ENCODE measurements at places on chromosomes 6 and 20.

DNA sequence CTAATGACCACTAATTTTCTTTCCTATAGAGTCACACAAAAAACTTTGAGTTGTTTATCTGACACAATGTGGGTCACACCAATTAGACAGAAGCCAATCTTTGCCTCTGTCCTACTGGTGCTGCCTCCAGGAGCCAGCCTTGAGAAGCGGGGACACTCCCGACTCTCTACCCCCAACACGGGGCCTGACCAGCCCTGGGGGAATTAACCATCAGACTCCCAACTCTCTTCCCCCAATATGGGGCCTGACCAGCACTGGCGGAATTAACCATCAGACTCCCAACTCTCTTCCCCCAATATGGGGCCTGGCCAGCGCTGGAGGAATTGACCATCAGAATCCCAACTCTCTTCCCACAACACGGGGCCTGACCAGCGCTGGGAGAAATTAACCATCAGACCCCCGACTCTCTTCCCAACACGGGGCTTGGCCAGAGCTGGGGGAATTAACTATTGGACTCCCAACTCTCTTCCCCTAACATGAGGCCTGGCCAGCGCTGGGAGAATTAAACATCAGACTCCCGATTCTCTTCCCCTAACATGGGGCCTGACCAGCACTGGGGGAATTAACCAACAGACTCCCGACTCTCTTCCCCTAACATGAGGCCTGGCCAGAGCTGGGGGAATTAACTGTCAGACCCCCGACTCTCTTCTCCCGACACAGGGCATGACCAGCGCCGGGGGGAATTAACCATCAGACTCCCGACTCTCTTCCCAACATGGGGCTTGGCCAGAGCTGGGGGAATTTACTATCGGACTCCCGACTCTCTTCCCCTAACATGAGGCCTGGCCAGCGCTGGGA lies 12.5 kb downstream of the CST7 start:
- DNase-seq = no peak
- H3K36me3 ChIP-seq = peaks cover 23% of the 10 kb centered on the region
- H3K4me1 ChIP-seq = no peaks in the 10 kb centered on the region

GRCh38 chr6:47700053-47700452 lies 1.7 kb downstream of the ADGRF4 start:
- H3K4me1 ChIP-seq = peaks cover 3% of the 10 kb centered on the region
- no peak for DNase-seq
- H3K27me3 ChIP-seq = no peaks in the 10 kb centered on the region
- no peaks in the 10 kb centered on the region for H3K36me3 ChIP-seq

DNA sequence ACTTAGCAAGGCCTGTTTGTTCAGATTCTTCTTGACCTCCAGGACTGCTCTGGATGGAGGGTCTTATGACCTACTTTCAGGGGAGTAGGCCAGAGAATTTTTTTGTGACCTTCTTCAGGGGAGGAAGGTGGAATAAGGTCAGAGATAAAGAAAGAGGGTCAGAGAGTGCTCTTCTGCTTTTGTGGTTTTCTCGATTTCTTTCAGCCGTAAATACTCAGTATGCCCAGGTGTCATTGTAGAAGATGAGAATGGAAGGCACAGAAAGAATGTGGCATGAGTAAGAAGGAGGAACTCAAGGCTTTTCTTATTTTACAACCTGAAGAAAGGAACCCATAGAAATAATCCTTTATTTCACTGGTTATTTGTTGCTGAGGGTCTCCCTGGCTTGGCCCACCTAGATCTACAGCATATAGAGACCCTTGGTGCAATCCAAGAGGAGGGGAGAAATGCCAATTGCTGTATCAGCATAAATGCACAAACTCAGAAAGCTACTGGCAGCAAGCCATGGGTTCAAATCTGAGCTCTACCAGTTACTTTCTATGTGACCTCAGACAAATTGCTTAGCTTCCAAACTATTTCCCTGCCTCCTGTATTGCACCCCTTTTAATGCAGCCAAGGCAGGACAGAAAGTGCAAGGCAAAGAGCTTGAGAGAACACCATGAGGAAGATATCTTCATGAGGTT lies 68.0 kb downstream of the OLIG3 start:
- H3K4me1 ChIP-seq = no peaks in the 10 kb centered on the region
- H3K27ac ChIP-seq = no peak overlapping the region
- no peaks in the 10 kb centered on the region for H3K36me3 ChIP-seq
- no peak for DNase-seq
- no peaks in the 10 kb centered on the region for H3K27me3 ChIP-seq

- H3K4me3 ChIP-seq = no peak overlapping the region
- DNase-seq = no peak
- no peak overlapping the region for H3K27ac ChIP-seq
- no peaks in the 10 kb centered on the region for H3K4me1 ChIP-seq
- H3K36me3 ChIP-seq = peaks cover 5% of the 10 kb centered on the region
- H3K27me3 ChIP-seq = no peaks in the 10 kb centered on the region
Observed at GRCh38 chr6:149580880-149581279, 14.7 kb downstream of the GINM1 start.

- no peak for DNase-seq
- H3K4me3 ChIP-seq = no peak overlapping the region
- no peak overlapping the region for H3K27ac ChIP-seq
- H3K36me3 ChIP-seq = no peaks in the 10 kb centered on the region
- H3K4me1 ChIP-seq = no peaks in the 10 kb centered on the region
- H3K27me3 ChIP-seq = no peaks in the 10 kb centered on the region
Observed at GRCh38 chr6:167849846-167850459, 23.2 kb downstream of the AFDN start.

GRCh38 chr20:8074931-8075330 lies 55.4 kb upstream of the TMX4 start:
- H3K27me3 ChIP-seq = no peaks in the 10 kb centered on the region
- H3K4me1 ChIP-seq = no peaks in the 10 kb centered on the region
- H3K36me3 ChIP-seq = no peaks in the 10 kb centered on the region
- H3K27ac ChIP-seq = no peak overlapping the region
- H3K4me3 ChIP-seq = no peak overlapping the region

GRCh38 chr6:140537211-140537610 lies 1162.8 kb upstream of the CITED2 start:
- no peak overlapping the region for H3K27ac ChIP-seq
- no peaks in the 10 kb centered on the region for H3K4me1 ChIP-seq
- H3K27me3 ChIP-seq = no peaks in the 10 kb centered on the region
- H3K4me3 ChIP-seq = no peak overlapping the region
- H3K36me3 ChIP-seq = no peaks in the 10 kb centered on the region
- DNase-seq = no peak

- no peaks in the 10 kb centered on the region for H3K4me1 ChIP-seq
- no peaks in the 10 kb centered on the region for H3K27me3 ChIP-seq
- H3K27ac ChIP-seq = no peak overlapping the region
Observed at GRCh38 chr6:105459864-105460263, 57.0 kb upstream of the PREP start.

- DNase-seq = no peak
- no peak overlapping the region for H3K4me3 ChIP-seq
- H3K4me1 ChIP-seq = no peaks in the 10 kb centered on the region
- H3K27me3 ChIP-seq = no peaks in the 10 kb centered on the region
- H3K27ac ChIP-seq = no peak overlapping the region
Observed at GRCh38 chr20:14816471-14816870, 479.1 kb upstream of the FLRT3 start.

GRCh38 chr20:38804221-38804620 lies 1.3 kb upstream of the PPP1R16B start:
- H3K27ac ChIP-seq = peak overlapping the region; percentile 50
- no peak overlapping the region for H3K4me3 ChIP-seq
- no peaks in the 10 kb centered on the region for H3K4me1 ChIP-seq
- no peaks in the 10 kb centered on the region for H3K36me3 ChIP-seq
- DNase-seq = no peak

DNA sequence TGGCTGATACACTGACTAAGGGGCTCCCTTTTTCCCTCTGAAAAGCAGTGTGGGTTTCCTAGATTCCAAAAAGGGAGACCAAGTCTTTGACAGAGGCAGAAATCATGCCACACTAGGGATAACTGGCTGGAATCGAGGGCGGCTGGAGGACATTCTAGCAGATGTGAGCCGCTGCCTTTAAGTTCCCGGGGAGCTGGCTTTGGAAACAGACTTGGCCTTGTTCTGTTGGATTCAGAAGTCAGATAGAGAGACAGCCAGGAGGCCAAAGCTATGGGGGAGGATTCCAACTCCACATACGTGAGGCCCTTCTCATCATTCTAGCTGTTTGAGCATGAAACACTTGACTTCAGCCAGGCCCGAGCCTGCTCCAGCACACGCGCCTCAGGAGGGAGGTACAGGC lies 109.9 kb upstream of the FOXC1 start:
- DNase-seq = no peak
- H3K27me3 ChIP-seq = no peaks in the 10 kb centered on the region
- no peak overlapping the region for H3K4me3 ChIP-seq
- H3K27ac ChIP-seq = no peak overlapping the region
- no peaks in the 10 kb centered on the region for H3K36me3 ChIP-seq

DNA sequence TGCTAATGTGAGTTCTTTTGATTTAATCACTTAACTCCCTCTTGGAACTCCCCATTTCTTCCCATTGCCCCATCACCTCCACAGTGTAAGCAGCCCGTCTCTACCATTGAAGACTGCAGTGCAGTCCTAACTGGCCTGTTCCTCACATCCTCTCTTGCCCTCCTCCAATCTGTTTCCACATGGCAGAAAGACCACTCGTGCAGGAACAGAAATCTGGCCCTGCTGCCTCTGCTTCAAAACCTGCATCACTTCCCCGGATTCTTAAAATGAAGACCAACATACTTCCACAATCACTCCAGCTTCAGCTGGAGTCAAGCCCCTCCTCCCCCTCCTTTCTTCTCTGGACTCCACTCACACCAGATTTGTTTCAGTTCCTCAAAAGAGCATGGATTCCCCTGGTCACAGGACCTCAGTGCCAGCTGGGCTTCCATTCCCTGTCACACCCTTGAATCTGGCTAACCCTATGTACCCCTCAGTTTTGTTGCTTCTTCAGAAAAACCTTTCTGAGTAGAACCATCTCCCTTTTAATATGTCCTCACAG lies 802.3 kb downstream of the MAFB start:
- H3K27me3 ChIP-seq = no peaks in the 10 kb centered on the region
- H3K4me1 ChIP-seq = no peaks in the 10 kb centered on the region
- H3K4me3 ChIP-seq = no peak overlapping the region
- DNase-seq = no peak

GRCh38 chr6:39905640-39905975 lies 28.7 kb downstream of the MOCS1 start:
- H3K27me3 ChIP-seq = no peaks in the 10 kb centered on the region
- H3K4me1 ChIP-seq = no peaks in the 10 kb centered on the region
- H3K4me3 ChIP-seq = no peak overlapping the region
- no peak for DNase-seq

DNA sequence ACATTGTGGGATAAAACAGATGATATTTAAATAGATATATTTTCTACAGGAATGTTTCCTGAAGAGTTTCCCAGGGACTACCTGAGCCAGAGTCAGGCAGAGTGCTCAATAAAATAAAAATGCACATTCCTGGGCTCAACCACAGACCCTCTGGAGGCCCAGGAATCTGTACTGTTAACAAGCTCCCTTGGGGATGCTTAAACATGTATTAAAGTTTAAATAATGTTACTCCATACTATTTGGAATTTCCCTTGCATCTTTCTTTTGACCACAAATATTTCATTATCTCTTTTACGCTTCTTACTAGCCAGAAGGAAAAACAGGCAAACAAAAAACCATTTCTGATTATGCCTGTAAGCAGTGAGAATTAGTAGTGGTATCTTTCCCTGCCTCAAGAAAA lies 42.3 kb downstream of the GPR63 start:
- H3K4me1 ChIP-seq = no peaks in the 10 kb centered on the region
- no peaks in the 10 kb centered on the region for H3K27me3 ChIP-seq
- no peak for DNase-seq

DNA sequence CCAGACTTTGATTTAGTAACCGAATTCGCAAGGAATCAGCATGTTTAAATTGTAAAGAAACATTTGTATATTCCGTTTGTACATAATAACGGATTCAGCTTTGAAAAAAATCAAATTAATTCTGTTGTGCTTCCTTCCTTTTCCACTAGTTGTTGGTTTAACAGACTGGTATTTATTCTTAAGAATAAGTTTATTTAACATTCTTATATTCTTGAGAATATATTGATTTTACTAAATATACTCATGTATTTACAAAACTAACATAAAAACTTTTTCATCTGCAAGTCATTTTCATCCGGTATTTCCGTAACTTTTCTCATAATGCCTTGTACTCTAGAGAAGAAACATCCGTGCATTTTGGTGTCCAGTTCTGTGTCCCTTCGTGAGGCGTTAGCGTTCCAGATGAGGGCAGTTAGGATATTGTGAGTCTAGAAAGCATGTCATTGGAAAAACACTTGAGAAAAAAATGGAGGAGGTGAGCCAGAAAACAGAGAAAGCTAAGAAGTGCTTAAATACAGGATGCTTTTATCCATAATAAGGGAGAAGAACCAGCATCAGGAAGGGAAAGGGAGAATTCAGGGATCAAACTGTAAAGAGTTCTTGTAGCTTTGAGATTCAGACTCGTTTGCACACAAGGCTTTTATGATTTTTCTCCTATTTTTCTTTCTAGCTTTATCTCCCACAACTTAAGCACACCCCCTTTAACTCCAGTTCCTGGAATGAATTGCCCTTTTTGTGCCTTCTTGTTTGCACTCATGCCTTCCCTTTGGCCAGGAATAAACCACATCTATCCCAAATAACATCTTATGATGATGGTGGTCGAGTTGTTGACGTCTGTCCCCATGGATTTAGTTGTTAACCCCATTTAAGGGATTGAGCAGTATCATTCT lies 1.8 kb downstream of the WRNIP1 start:
- H3K4me1 ChIP-seq = peaks cover 17% of the 10 kb centered on the region
- H3K27ac ChIP-seq = no peak overlapping the region
- no peaks in the 10 kb centered on the region for H3K27me3 ChIP-seq
- DNase-seq = no peak
- H3K4me3 ChIP-seq = peak overlapping the region; percentile 99

- no peaks in the 10 kb centered on the region for H3K27me3 ChIP-seq
- no peaks in the 10 kb centered on the region for H3K4me1 ChIP-seq
- peak overlapping the region; percentile 1 for H3K4me3 ChIP-seq
Observed at GRCh38 chr20:31740208-31740607, 1.1 kb downstream of the TPX2 start.

- no peaks in the 10 kb centered on the region for H3K27me3 ChIP-seq
- H3K36me3 ChIP-seq = no peaks in the 10 kb centered on the region
- peaks cover 33% of the 10 kb centered on the region for H3K4me1 ChIP-seq
Observed at GRCh38 chr6:158797331-158798310, 21.5 kb downstream of the EZR start.

- H3K27me3 ChIP-seq = no peaks in the 10 kb centered on the region
- H3K27ac ChIP-seq = no peak overlapping the region
- DNase-seq = no peak
- no peak overlapping the region for H3K4me3 ChIP-seq
Observed at GRCh38 chr6:89111933-89112332, 5.9 kb downstream of the SRSF12 start.

GRCh38 chr20:59062081-59062480 lies 19.5 kb upstream of the PRELID3B start:
- H3K4me1 ChIP-seq = no peaks in the 10 kb centered on the region
- DNase-seq = no peak
- H3K36me3 ChIP-seq = no peaks in the 10 kb centered on the region
- no peak overlapping the region for H3K4me3 ChIP-seq

- no peaks in the 10 kb centered on the region for H3K27me3 ChIP-seq
- no peak for DNase-seq
- H3K36me3 ChIP-seq = no peaks in the 10 kb centered on the region
- H3K4me3 ChIP-seq = no peak overlapping the region
Observed at GRCh38 chr20:9457136-9457535, 57.3 kb upstream of the LAMP5 start.

Measured in small intestine (tissue), 16 donors.